ENCODE measurements at places on chromosomes 4 and X.

- DNase-seq: no peak
Measured at GRCh38 chr4:107733431-107733925, 13.4 kb upstream of the PAPSS1 start.

GRCh38 chr4:163493643-163494359 is 689 bp upstream of the TMA16 start:
- DNase-seq: no peak

GRCh38 chr4:79597266-79597665 is 189.2 kb upstream of the GK2 start:
- DNase-seq: no peak

DNA sequence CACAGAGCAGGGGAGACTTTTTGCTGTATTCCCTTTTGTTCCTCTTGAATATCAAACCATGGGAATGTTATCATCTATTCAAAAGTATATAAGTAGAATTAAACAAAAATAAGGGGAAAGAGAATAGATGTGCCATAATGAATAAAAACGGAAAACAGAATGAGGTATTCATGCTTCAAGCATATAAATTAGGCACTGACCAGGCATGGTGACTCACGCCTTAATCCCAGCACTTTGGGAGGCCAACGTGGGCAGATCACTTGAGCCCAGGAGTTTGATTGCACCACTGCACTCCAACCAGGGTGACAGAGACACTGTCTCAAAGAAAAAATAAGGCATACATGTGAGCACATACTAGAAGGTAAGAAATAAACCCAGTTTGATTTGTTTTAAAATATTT is 16.3 kb upstream of the NEUROG2 start:
- no peak for DNase-seq

- no peak for DNase-seq
Measured at GRCh38 chr4:97072666-97073065, 1070.6 kb downstream of the STPG2 start.

All from activated naive CD4-positive, alpha-beta T cell treated with anti-CD3 and anti-CD28 coated beads, Interleukin-2, amount 50 U/mL, for 16 hours (primary cell).